EL (cell line): ENCODE measurements at places on chromosomes 1 and 21.

- no peak for DNase-seq
Observed at GRCh38 chr1:201949491-201949890, 3.1 kb upstream of the LMOD1 start.

DNA sequence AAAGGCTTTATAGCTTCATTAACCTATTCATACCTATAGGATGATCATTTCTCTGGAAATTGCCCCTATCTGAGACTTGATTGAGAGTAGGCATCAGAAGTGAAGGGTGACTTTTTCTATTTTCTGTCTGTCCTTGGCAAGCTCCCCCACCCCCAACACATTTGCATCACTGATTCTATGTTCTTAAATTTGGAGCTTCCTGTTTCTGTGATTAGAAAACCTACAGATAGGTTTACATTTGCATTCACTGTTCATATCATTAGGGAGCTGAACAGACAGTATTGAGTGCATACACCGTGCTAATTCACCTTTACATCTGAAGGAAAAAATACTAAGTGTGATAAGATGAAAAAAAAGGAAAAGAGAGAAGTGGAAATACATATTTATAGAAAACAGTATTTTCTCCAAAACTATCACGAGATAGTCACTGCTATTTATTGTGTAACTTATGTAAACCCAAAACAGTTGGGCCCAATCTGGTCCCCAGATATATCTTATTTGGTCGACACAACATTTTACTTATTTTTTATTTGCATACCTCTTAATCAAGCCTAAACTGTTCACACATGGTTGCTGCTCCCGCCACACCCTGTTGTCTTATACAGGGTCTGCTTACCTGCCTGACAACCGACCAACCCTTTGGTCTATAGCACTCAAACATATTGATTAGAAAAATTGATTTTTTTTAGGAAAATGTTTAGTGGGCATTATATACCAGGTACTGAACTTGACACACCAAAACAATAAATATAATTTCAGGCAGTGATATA is 218.8 kb downstream of the NTNG1 start:
- no peak for DNase-seq

GRCh38 chr1:202135221-202135721 is 9.3 kb downstream of the ARL8A start:
- DNase-seq, result peak; percentile 66

GRCh38 chr1:39901714-39902459 is at the start of gene MYCL:
Gene MYCL, minus strand, starts transcription at chr1:39901917. Its CDS starts 483 bp downstream, at chr1:39901434.
- DNase-seq, result peak; percentile 79

DNA sequence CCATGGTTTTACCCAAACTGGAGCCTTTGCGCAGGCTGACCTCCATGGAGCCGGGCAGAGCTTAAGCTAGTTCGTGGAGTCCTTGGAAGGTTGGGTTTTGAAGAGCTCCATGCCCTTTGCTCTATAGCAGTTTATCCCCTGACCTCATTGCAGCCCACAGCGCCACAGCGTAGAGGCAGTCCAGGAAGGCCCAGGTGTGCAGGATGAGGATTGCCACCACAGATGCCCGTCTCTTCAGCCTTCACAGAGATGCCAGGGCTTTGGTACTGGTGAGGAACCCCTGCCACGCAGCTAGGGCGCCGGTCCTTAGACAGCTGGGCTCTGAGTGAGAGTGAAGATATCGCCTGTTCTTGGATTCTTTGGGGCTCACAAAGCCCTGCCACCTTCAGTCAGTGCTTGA is 138.6 kb downstream of the PEX14 start:
- no peak for DNase-seq

DNA sequence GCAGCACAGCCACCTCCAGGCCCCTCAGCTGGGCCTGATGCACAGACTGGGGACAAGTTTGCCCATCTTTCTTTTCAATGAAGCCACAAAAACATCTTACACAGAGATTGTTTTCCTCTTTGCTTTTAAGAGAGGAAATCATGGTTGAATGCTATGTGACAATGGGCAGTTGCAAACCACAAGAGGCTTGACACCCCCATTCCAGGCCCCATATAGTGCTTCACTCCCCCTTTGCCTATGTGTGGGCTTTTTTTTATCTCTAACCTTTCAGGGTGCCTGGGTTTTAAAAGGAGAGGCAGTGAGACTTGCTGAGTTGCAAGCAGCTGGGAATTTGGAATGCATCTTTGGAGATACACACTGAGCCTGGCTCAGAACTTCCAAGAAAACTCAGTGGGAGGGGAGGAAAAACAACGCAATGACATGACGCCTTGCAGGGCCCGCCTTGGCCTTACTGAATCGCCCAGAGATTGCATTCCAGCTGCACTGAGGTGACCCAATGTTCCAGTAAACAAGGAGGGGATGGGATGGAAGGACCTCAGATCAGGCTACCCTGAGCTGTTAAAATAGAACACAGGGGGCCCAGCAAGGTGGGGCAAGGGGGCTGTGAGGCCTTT is 145.2 kb upstream of the ZNF648 start:
- DNase-seq, result no peak

- DNase-seq, result no peak
Observed at GRCh38 chr1:108504447-108504846, 54.3 kb downstream of the NBPF6 start.

DNA sequence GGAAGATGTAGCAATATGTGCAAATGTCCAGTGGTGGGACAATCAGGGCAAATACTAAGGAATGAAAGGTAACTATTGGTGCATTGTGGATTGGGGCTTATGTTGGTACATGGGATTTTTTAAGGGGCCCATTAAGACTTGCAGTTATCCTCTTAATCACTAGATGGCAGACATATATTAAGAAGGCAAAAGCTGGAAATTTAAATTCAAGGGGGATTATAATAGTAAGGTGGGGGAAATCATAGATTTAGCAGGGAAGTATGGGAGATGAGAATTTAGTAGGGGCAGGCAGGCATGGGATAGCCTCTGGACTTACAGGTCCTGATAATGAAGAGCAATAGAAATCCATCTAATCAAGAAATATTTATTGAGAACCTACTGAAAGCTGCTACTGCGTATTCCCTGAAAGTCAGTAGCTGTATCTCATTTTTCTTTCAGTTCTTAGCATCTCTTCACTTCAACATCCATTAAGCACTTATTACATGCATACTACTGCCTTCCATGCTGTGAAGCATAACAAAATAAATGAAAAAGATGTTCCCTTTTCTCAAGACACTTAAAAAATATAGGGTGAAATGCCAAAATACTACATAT is 251.8 kb downstream of the CRB1 start:
- peak; percentile 19 for DNase-seq

DNA sequence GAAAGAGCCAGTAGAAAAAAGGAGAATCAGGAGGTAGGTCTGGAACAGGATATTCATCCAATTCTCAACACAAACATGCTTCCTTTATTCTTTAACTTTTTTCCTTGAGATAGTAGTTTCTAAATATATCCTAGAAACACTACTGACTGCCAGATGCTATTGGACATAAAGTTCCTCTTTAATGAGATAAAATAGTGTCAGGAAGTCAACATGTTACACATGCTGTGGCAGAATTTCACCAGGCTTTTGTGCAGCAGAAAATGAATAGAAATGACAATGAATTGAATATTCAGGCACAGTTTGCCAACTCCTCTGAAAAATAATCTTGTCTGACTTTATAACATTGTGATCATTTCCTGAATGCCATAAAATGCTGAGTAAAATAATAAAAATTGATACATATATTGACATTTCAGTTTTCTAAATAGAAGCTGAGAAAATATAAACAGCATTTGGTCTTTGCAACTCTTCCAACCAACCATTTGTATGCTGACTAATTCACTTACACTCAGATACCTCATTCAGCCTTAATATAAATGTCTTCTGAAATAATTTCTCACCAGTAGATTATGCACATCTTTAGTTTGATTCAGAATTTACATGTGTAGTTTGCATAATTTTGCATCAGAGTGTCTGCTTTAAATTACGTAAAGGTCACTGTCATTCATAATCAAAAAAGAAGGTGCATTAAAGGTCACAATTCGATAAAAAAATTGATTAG is 486.1 kb upstream of the ADGRL2 start:
- no peak for DNase-seq

DNA sequence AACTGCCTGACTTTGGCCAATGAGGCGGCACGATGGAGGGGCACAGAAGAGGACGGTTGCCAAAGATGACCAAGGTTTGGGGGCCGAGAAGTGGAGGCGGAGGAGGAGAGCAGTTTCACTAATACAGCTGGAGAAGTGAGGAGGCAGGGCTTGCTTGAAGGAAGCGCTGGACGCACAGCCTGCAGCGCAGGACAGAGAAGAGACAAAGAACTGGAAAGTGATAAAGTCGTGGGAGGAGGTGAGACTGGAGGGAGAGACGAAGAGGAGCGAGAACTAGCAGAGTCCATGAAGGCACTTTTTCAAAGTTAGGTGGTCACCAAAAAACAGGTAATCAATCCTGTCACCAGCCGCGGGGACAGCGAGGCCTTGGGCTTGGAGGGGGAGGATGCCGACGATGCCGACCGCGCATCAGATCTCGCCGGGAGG is 771 bp downstream of the PACC1 start:
- DNase-seq, result no peak

DNA sequence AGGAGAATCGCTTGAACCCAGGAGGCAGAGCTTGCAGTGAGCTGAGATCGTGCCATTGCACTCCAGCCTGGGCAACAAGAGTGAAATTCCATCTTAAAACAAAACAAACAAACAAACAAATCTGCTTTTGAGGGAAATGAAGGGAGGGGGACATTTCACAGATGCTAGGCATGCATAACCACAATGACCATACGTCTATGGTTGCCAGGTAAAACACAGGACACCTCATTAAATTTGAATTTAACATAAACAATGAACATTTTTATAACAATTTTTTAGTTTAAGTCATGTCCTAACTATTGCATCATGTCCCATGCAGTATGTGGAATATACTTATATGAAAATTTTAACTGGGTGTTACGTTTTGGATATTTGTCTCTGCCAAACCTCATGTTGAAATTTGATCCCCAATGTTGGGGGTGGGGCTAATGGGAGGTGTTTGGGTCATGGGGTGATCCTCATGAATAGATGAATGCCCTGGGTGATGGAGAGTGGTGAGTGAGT is 31.0 kb upstream of the ZBTB18 start:
- peak; percentile 6 for DNase-seq

GRCh38 chr1:6033986-6034749 is 11.5 kb upstream of the KCNAB2 start:
- peak; percentile 23 for DNase-seq

DNA sequence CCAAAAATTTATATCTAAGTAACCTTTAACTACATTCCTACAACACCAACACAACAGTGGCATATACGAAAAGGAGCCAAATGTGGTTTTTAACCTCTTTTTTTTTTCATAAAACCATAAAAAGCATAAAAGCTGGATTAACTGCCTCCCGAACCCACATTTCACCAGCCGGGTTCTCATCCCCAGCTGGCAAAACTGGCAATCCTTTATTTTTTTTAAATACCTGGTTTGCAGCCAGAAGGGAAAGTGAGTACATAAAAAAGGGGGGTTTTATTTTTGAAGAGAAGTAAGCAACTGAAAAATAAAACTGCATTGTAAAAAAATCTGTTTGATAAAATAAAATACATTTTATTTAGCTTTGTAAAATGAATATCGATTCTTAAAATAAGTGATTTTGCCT is 295.4 kb downstream of the AKT3 start:
- DNase-seq, result no peak

DNA sequence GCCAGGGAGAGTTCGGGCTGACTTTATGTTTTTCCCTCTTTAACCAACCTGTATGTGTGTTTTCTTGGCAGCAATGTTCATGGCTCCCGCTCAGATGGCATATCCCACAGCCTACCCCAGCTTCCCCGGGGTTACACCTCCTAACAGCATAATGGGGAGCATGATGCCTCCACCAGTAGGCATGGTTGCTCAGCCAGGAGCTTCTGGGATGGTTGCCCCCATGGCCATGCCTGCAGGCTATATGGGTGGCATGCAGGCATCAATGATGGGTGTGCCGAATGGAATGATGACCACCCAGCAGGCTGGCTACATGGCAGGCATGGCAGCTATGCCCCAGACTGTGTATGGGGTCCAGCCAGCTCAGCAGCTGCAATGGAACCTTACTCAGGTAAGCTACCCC is 33.6 kb upstream of the ZFP69B start:
- DNase-seq, result no peak

DNA sequence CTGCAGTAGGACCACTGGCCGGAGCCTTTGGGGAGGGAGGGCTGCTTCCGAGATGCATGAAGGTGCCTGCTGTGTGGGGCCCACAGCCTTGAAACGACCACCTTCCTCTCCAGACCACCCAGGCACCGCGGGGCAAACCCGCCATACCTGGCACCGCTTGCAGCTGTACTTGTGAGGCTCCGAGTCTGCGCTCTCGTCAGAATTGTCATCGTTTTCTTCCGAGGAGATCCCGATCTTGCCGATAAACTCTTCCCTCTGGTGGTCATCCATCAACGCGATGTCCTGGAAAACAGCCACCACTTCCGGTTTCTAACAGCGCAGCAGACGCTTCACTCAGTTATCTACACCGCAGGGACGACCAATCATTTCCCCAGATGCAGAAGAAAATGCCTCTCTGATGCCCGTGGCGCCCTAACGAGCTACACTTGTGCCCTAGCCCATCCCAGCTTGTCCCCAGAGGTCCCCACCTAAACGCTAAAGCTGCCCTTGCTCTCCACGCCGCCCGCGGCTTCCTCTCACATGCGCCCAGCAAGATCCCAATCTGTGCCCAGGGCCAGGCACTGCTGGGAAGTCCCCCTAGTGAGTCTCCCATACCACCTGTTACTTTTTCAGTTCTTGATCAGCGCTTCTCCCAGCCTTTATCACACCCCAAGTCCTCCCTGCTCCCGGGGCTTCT is 55.0 kb upstream of the RIPK4 start:
- no peak for DNase-seq

- DNase-seq, result no peak
Observed at GRCh38 chr1:172168597-172168872, 251.9 kb upstream of the C1orf105 start.

DNA sequence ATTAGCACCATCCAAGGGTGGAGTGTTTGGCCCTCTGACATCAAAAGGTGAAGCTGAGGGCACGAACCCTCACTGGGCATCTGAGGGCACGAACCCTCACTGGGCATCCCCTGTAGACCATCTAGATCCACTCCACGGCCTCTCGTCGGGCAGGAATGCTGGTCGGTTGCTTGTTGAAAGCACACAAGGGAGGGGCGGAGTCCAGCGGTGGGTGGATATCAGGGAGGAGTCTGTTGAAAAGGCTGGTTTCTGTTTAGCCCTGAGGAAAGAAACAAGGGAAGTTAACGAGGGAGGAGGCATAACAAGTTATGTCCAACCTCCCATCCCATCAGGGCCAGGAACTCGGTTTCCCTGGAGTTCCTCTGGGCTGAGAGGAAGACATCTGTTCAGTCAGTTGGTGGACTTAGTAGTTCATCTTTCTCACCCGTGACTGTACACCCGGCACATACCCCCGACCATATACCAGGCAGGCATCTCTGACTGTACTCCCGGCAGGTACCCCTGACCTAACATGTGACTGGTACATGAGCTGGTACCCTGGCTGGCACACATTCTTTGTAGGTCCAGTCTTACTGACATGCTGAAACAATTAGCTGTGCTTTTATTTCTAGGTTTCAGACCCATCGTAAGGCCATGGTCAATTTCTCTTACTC is 32.1 kb upstream of the PDE9A start:
- no peak for DNase-seq

DNA sequence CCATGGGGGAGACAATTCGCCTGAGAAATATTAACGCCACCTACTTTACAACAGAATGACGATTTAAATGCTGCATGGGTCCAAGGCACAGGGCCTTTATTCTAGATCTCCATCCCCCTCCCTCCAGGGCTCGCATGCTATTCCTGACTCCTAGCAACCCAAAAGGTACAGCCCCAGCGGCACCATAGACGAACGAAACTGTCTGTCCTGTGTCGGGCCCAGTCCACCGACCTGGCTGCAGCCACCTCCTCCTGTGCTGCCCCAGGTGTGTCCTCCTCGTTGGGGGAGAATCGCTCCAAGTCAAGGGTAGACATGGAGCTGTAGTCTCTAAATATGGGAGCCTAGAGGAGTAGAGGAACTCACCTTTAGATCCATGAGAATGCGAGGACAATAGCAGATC is 196.5 kb downstream of the TOMM20 start:
- no peak for DNase-seq
